ENCODE measurements at places on chromosomes 5 and 9.

GRCh38 chr5:173637340-173637739, 20.9 kb upstream of the BOD1 start:
- no peak for DNase-seq

DNA sequence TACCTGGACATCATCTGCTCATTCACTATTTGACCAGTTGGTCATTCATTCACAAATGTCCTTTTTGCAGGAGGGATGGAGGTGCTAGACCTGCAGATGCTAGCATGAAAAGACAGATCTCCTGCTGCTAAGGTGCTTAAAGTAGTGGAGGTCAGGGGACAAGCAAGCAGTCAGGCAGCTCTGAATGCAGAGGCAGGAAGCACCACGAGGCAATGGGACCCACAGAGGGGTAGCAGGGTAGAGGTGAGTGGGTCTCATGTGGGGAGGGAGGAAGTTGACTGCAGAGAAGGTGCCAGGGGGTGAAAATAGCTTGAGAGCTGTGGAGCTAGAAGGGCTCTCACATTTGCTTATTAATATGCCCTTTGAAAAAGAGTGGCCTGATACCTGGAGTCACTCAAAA, 25.2 kb downstream of the FXN start:
- DNase-seq, result no peak

DNA sequence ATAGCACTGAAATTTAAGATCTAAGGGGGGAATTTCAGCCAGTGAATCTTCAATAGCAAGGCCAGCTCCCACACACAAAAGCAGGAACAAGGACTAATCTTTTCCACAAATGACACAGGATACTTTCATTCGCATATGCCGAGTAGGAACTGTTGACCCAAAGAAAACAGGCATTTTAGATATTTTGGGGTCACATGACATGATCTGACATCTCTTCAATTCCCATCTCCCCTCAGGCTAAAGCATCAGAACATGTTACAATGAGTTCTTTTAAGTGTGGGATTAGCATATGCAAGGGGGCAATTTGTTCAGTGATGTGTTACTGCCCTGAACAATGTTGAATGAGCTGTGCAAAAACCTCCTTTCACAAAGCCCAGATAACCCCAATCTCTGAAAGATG, 68.2 kb downstream of the TLE1 start:
- no peak for DNase-seq

DNA sequence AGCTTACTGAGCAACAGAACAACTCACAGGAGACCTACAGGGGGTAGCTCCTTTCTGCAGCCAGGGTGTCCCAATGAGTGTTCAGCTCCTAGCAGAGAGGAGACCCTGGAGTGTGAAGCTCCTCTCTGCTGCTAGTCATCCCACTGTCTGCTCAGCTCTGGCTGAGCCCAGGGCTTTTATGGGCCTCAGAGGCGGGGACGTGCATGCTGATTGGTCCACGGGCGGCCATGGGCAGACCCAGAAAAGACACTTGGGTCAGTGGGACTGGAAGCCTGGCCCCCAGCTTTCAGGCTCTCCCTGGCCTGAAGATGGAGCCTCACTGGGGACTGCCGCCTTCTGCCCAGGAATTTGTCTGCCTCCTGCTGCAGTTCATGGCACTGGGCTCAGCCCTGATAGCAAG, 40.6 kb downstream of the TSPAN17 start:
- no peak for DNase-seq

- DNase-seq, result no peak
These were observed 95.6 kb upstream of the ZNF608 start for GRCh38 chr5:124841829-124842712.

DNA sequence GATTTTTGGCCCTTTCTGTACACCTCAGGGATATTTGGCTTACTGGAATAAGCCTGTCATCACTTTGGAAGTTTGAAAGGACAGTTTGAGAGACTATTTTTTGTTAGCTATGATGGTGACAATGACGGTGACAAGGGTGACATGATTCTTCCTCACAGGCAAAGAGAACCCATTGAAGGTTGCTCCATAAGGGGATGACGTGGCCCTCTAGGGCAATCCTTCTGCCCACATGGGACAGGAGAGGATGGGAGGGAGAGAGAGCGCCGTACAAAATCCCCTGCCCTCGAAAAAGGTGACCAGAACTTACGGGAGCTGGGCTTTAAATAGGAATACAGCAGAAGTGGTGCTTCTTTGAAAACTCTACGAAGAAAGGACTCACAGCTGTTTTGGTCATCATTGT, 22.6 kb downstream of the HRH2 start:
- DNase-seq, result no peak

DNA sequence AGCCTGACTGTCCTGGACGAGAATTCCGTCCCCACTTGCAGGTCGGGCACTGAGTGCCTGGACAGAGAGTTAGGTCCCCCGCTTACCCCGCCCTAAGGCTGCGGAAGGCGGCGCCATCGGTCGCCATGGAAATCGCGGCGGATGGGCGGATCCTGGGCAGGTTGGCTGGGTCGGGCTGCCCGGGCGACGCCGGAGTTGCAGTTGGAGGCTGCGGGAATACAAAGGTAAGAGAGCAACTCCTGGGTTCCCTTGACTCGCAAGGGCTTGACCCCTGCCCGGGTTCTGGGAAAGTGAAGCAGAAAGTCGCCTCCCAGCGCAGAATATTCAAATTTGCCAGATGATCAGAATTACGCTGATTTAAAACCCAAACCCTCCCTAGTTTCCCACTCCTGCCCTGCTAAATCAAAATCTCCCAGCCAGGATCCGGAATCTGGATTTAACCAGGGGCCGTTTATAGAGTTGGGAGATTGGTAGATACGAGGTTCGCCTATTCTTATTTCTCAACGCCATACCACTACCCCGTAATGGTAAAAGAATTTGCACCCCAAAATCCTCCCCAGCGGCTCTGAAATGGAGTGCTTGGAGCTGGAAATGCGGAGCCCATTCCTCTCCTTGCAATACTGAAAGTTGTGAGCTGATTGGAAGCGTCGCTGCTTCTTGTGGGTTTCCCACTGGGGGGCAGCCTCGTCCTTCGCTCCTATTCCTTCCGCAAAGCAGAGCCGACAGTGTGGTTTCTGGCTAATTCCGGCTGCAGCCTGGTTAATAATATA, 156.4 kb upstream of the RASEF start:
- no peak for DNase-seq

- DNase-seq, result no peak
These were observed 337.5 kb upstream of the ZNF608 start for GRCh38 chr5:125083981-125084380.

DNA sequence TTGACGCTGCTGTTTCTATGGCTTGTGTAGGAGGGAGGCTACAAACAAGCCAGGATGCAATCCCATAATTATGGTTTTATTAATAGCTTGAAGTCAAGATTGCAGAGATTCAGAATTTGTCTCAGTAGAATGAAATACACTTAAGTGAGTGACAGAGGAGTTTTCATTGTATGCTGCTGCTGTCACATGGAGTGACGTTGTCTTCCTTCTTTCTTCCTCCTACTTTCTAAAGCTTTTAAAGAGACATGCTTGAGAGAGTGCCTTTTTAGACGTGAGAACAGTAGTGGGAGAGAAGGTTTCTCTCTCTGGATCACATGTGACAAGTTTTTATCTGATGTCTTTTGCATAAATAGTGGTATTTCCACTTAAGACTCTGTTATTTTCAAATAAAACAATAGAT, 48.9 kb downstream of the MACIR start:
- DNase-seq, result no peak
